GM04503 (cell line): ENCODE measurements at places on chromosomes 2 and 18.

- DNase-seq: no peak
These were observed 185.4 kb downstream of the FBXO15 start for GRCh38 chr18:73962256-73962655.

DNA sequence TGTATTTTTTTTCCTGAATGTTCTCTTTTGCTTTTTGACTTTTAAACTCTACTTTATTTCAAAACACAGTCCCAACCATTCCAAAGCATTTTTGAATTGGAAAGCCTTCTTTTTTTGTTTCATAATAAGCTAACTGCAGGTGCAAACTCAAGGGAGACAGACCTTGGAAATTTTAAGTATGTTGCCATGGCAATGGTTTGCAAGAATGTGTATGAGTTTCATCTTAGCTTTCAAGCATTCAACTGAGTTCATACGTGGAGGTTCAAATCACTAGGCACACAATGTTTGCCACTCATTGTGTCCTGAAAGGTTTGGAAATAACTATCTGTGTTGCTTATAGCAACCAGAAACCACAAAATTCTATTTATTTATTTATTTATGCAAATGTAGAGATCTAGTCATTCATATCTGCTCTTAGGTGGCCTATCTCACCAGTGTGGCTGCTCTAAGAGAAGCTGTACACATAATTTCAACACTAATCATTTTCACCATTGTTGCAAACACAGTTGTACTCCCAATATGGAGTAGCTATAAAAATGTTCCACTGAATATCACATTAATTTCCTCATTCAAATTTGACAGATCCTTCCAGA lies 805.7 kb upstream of the FSHR start:
- no peak for DNase-seq

DNA sequence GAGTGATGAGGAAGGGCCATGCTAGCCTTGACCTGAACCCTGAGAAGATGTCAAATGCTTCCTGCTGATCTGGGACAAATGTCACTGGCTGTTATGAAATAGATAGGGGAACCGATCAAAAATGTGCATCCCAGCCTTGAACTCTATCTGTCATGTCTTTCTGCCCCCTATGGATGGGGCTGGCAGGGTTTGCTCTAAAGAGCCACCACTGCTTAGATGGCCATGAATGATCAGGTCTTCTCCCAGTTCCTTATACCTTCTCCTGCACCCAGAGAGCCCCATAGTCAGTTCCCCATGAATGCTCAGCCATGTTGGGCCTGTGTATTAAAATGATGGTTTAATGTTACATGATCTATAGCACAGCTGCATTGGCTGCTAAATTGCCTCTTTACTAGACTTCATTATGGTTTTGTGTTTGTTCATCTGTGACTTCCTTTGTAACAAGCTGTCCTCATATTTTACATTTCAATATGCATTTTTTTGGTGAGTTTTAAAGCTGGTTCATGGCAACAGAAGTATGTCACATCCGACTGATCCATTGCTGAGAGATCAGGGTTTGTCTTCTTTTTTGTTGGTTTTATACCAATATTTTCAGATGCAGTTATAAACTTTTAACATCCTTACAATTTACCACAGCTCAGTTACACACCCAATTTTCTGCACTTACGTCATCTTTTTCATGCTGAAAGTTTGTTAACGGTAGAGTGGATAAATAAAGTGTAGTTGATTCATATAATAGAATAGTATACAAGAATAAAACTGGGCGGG lies 56.3 kb upstream of the SMAD2 start:
- no peak for DNase-seq

DNA sequence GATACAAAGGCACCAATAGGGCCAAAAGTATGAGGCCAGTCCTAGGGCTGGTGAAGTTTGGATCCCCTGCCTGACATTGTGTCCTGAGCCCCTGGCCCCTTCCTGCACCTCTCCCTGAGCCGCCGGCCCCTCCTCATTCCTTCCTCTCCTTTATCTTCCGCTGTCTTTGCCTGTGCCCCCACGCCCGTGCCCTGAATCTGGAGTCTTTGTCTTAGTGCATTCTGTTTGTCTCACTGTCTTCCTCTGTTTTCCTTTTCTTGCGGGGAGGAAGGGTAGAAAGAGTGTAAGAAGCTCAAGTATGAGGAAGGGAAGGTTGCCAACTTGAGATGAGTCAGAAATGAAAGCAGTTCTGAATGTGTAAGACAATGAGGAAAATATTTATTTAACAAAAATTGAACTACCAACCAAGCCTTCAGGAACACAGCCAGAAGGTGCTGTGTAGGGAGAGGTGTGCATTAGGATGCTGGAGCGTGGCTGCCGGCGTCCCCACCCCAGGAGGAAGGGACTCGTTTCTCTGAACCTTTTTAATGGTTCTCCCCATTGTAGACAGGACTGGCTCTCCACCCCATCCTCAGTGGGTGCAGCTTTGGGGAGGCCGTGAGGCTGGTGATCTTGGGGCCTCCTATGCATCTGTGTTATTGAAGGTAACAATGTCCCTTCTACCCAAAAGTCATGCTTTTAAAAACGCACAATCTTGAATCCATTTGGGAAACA lies 133.1 kb downstream of the NEDD4L start:
- peak; percentile 75 for DNase-seq

GRCh38 chr2:8598295-8599165 lies 83.3 kb upstream of the ID2 start:
- peak; percentile 83 for DNase-seq

DNA sequence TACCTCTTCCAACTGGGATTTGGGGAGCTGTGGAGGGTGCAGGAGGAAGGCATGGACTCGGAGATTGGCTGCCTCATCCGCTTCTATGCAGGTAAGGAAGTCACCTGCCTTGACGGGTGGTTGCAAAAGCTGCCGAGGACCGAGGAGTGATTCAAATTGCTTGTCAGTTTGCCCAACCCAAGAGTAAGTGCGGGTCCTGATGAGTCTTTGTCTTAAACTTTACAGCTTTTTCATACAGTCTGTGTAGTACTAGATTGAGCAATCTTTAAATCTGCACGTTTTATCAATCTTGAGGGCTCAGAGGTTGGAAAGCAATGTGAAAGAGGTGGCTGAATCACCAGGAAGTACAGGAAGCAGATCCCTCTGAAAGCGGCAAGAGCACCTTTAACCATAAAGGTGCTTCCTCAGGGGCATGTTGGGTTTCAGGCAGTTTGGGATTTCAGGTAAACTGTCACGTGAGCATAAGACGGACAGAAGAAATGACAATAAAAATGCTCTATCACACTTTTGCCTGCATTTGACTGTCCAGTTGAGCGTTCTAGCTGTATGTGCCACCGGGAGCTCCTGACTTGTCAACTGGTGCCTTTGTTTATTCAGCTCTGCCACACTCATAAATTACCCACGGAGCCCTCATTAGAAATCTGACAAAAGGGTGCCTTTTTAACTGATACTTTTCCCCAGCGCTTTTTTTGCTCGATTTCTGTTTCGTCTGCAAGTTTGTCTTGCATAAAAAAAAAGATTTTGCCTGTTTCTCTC lies 2.0 kb downstream of the PHLPP1 start:
- DNase-seq: peak; percentile 40

DNA sequence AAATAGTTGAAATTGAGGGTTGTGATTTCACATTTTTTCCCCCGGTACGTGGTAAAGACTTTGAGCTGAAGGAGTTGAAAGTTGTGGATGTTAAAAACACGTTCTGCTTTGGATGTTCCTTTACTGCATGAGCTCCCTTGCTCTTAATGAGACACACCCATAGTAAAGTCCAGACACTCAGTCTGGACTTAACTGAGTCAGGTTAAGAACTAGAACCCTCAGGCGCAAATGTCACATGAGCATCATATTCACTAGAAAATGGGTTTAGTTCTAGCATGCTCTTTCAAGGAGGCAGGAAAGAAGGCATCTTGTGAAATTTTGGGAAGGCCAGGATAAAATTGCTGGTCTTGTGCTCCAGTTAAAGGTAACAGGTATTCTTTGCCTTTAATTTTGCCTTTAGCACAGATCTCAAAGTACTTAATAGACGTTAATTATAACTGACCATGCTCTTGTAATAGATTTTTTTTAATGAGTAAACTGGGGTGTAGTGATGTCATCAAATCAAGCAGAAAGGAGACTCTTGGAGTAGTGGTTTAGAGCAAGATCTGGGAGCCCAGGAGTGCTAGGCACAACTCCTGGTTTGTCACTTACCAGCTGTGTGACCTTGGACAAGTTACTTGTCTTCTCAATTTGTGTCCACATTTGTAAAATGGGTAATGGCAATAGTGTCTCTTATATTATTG lies 20.6 kb downstream of the ITGA6 start:
- no peak for DNase-seq

DNA sequence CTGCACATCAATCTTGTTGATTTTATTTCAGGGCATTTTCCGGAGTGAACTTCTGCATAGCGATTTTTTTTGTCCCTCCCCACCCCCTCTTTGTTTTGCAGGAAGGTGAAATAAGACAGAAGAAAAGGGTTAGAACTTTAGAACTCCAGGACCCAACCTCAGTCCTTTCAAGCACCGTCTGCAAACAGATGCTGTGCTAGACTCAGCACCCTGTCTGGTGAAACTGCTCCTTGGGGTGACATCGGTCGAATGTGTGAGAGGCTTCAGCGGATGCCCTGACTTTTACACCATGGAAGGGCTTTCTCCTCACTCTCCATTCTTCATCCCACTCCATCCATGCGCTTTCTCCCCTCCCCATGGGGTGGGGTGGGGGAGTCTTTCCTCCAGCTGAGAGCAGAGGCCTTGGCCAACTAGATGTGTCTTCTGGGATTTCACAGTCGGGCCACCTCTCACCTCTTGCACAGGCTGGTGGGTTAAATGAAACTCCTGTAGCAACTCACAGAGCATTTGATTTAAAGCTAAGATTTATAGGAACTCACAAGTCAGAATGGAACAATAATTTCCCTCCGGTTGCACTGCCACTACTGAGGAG lies 43.3 kb upstream of the EDAR start:
- no peak for DNase-seq

DNA sequence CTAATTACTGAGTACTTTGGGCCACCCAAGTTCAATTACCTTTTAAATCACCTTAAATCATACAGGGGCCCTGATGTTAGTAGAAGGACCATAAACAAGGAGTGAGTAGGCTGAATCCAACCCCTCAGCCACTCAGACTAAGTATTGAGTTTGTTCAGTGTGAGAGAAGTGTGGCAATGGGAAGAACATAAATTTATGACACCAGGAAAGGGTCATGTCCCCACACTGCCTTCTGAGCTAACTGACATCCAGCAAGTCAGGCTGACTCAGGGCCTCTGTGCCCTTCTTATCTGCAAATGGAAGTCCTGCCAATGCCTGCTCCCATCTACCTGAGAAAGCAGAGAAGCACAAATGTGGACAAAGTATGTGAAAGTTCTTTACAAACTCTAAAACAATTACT lies 12.9 kb downstream of the PLEKHM3 start:
- DNase-seq: no peak

GRCh38 chr2:3071685-3072263 lies 305.8 kb downstream of the EIPR1 start:
- DNase-seq: no peak

- DNase-seq: no peak
These were observed 50.5 kb upstream of the OTOS start for GRCh38 chr2:240191001-240191400.

DNA sequence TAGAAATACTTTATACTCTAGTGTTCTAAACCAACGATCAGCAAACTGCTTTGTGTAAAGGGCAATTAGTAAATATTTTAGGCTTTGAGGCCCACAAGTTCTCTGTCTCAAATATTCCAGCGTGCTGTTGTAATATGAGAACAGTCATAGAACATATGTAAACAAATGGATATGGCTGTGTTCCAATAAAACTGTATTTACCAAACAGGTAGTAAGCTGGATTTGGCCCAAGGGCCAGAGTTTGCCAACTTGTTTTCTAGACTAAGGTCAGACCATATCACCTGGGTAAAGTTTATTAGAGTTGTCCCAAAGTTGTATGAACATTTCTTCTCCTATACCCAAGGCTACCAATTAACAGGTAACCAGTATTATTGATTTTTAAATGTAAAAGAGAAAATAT lies 303.2 kb upstream of the MC4R start:
- DNase-seq: no peak

- DNase-seq: no peak
These were observed 34.3 kb upstream of the TAF1B start for GRCh38 chr2:9809064-9809356.

DNA sequence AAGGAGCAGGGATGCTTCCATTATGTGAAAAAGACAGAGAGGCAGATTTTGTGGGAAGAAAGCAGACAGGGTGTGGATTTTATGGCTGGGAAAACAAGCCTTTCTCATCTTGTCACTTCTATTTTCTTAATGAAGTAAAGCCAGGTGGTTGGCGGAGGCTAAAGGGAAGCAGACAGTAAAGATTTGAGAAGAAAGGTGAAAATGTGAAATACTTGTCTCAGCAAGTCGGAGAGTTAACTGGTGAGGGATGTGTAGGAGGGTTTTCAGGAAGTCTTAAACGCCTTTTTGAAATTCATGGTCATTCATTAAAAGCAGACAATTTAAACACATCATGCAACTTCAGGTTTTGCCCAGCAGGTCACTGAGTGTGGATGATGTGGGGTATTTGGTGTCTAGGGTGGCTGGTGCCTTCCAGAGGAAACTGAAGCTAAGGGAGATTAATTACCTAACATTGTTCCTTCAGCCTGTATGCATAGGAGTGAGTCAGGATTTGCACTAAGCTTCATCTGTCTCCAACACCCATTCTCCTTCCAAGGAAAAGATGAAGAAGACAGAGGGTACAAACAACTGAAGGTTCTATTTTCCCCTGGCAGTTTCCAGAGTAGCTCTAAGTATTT lies 20.7 kb downstream of the SLC14A2 start:
- no peak for DNase-seq

GRCh38 chr2:48320742-48321141 lies 209.2 kb upstream of the STON1 start:
- DNase-seq: no peak

DNA sequence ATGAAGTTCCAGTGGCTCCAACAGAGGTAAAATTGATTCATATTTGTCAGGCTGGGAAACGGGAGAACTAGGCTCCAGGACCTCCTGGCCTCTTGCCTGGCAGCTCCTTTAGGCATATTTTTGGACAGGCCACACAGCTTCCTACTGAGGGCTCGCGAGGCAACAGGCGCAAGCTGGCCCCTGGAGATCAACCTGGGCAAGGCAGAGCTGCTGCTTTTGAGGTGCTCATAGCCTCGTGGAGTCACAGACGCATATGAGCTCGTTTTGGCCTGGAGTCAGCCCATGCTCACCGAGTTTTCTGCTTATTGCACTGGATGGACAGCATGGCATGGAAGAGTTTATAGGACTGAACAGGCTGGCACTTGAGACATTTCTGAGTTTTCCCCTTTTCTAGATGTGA lies 97.7 kb downstream of the CAPN13 start:
- no peak for DNase-seq

- no peak for DNase-seq
These were observed 231.7 kb upstream of the HS6ST1 start for GRCh38 chr2:128550389-128550788.

DNA sequence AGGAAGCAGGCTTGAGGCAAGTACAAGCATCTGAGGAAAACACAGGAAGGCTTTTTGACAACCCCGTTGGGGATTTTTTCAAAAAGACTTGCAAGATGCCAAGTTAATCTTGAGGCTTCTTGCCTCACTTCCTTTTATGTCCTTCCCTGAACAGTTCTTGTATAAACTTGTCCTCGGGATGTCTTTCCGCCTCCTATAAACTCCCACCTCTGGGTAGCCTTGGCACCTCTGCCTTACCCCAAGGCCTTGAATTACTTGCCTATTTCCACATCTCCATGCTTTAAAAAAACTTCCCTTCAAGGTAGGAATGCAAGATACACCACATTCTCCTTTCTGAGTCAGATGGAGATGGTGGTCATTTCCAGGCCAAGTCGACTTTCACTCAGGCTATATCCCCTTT lies 106.4 kb upstream of the RBBP8 start:
- no peak for DNase-seq

GRCh38 chr18:3869848-3870247 lies 419.9 kb downstream of the TGIF1 start:
- no peak for DNase-seq
